Sciatic nerve (tissue), 2 donors: ENCODE measurements at places on chromosomes 2 and 18. TPM values are rescaled to one million over a fixed set of nuclear protein-coding genes. Genes with fewer than 3 reads are reported as not detected.

- no peak for DNase-seq
Observed at GRCh38 chr18:70181015-70181414, 24.5 kb downstream of the RTTN start.

FBLN7 gene
- 2.3 TPM for total RNA-seq

DNA sequence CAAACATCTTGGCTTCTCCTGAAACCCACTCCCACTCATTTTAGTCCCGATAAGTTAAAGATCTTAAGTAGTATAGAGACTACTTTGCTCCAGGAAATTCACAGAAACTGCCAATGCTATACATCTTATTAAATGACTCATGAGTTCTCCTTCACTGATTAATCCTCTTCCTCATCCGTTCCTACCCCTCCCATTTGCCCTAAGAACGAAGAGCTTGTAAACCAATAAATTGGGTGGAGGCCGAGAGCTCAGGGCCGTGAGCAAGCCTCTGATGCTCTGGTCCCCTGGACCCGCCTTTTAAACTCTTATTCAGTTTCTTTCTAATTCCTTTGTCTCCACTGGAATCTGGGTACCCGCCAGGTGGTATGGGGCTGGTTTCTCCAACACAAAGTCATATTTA, 68.6 kb downstream of the METTL8 start:
- no peak for DNase-seq

MAP3K19 gene
- total RNA-seq = 0.09 TPM

PIEZO2 gene
- total RNA-seq = 26.8 TPM

DNA sequence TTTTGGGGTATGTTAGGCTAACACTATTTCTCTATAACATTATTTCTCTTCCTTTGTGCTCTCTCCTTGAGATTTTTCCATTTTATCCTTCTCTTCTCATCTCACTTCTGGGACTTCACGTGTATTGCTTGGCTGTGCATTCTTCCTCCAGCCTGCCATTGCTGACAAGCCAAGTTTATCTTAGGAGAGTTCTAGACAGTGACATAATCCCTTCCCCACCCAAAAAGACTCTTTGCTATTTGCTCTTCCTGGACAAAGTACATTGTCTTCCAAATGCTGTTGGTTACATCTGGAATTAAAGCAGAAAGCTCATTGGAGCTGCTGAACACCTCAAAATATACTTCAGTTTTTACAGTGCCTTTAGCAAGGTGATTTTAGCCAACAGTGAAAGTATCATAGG, 8.9 kb downstream of the TSPYL6 start:
- no peak for DNase-seq

DNA sequence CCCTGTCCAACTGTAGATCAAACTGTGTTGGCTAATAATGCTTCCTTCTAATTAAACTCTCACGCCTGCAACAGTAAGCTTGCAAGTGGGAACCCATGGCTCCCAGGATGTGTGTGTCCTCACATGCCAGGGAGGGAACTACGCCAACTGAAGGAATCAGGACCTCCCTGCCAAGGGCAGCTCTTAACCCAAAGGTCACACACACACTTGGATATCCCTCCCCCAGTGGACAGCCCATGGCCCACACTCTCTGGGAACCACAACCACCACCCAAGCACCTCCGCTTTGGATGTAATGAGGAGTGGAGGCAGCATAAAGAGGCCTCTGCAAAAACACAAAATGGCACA, 102.1 kb downstream of the CRACDL start:
- DNase-seq = no peak

MRPS5 gene
- total RNA-seq = 49.1 TPM
